ENCODE measurements at places on chromosomes 5 and 9.

DNA sequence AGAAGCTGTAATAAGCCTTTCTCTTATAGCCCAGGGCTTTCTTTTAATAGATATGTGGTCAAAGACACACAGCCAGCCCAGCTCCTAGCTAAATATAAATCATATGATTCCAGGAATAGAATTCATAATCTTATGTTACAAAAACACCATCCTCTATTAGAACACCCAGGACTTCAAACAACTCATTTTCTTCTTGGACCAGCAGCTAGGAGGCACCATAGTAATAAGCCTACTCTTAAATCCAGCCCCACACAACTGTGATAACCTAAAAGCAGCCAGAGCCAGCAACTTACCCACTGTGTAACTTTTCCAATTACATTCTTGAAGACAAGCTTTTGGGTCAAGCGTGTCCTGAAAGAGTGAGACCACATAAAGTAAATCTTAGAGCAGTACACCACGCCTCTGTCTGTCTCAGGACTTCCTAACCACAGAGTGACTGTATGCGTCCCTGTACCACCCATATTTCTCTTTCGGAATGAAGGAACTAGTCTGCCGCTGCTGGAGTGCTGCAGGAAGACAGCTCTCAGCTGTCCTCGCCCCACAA, 223.8 kb downstream of the TLE1 start:
- no peak for DNase-seq

DNA sequence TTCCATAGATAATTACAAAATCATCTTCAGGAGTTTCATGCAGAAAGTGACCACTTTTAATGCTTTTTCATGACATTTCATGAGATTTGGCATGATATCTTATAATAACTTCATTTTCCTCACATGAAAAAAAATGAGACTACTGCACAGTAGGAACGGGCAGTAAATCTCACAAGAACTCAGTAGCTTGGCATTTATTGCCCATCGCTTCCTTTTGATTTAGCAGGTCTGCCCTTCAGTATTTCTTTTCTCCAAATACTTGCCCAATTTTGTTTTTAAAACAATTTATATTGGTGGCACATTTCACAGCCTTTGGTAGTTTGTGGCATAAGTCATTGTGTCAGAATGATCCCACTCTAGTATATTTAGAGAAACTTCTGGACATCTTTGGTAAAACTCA, 711.8 kb upstream of the CHD1 start:
- DNase-seq: no peak

GRCh38 chr5:127664093-127664492, 15.2 kb downstream of the CTXN3 start:
- no peak for DNase-seq

- no peak for DNase-seq
These were observed 56.3 kb upstream of the DIRAS2 start for GRCh38 chr9:90698871-90699440.

DNA sequence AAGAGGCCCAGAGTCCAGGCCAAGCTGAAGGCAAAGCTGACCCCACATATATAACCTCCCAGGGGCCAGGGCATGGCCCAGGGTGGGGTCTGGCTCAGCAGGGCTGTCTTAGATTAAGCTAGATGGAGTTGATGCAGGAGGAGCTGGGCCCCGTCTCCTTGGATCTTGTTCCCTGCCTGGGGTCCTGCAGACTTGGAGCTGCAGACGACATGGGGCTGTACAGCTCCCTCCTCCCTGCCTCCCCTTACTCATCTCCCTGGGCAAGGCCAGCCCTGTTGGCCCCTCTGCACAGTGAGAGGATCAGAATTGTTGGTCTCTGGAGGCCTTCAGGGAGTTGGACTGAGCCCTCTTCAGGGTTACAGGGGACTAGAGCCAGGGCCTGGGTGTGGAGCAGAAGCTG, 134.9 kb downstream of the RGS3 start:
- DNase-seq: no peak

DNA sequence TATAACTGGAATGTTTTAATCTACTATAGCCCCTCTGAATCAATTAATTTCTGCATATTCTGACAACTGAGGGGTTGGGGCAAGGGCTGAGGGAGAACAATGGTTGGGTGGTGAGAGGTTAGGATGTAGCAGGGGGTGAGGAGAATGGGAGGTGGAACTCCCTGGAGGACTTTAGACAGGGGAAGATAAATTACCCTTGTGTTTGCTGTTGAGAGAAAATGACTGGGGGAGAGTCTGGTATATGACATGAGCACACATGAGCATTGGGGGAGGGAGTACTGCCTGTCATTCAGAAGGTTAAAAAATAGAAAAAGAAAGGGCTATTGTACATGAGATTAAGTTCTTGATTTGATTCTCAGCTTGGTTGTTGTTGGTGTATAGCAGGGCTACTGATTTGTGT, 37.2 kb upstream of the PAPPA start:
- no peak for DNase-seq

GRCh38 chr9:108217431-108218349, 638.1 kb downstream of the ACTL7B start:
- DNase-seq: no peak

GRCh38 chr9:127927201-127927987, 3.2 kb downstream of the PIP5KL1 start:
- peak; percentile 65 for DNase-seq

- DNase-seq: no peak
These were observed 29.6 kb upstream of the PITX1 start for GRCh38 chr5:135063511-135064234.

- DNase-seq: no peak
These were observed 101.5 kb downstream of the SPATA31D1 start for GRCh38 chr9:82090046-82090445.

- no peak for DNase-seq
These were observed 236.2 kb upstream of the ADRA1B start for GRCh38 chr5:159680095-159680494.

GRCh38 chr5:41435276-41435675, 75.1 kb downstream of the PLCXD3 start:
- DNase-seq: no peak

DNA sequence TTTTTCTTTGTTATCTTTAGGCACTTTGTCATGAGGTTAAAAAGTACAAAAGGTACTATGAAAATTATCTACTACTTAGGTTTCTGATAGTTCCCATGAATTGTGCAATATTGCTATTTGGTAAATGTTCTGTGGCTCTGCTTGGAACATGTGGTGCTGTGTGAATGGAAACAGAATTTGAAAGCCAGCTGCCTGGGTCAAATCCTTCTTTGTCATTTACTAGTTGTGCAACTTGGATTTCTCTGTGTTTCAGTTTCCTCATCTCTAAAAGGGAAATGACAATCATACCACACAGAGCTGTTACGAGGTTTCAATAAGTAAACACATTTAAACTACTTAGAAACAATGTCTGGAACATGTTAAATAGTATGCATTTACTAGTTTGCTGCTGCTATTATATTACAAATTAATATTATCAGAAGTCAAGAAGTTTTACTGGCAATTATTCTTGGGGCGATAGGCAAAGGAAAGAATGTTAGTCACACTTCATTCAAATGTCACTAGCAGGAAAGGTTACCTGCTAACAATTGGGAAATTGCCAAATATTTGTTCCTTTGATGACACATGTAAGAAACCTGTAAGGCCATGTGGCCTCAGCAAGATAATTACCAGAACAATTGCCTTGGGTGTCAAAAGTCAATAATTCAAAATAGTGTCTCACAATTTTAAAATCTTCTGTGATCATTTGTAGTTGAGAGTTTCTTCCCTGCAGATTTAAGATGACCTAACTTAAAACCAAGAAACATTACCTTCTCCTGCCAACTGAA, 184.8 kb downstream of the KIAA0825 start:
- DNase-seq: peak; percentile 4

GRCh38 chr5:15579193-15579990, 79.4 kb downstream of the FBXL7 start:
- DNase-seq: no peak

GRCh38 chr5:157993986-157994691, 135.2 kb upstream of the CLINT1 start:
- DNase-seq: no peak

DNA sequence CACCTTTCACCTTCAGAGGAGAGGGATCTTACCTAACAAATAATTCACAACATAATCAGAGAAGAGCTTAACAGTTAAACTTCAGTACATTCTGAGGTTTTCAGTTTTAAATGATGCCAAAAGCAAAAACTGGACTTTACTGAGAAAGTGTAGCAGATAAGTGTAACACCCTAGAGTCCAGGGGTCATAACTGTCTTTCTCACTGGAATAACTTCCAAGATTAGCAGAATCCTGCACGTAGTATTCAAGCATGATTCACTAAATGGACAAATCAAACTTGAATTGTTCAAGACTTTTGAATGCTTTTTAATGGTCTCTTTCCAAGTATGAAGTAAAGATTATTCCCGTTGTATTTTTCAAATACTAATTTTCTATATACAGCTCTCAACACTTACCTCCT, 180.1 kb upstream of the NREP start:
- no peak for DNase-seq

GRCh38 chr9:78030296-78030552, 1.4 kb downstream of the GNAQ start:
- peak; percentile 17 for DNase-seq

GRCh38 chr5:178277346-178277745, 44.7 kb upstream of the PHYKPL start:
- DNase-seq: no peak

GRCh38 chr9:115121181-115121580, 3.2 kb upstream of the TNC start:
- DNase-seq: no peak

GRCh38 chr9:129258124-129258822, 80.2 kb upstream of the IER5L start:
- DNase-seq: no peak

DNA sequence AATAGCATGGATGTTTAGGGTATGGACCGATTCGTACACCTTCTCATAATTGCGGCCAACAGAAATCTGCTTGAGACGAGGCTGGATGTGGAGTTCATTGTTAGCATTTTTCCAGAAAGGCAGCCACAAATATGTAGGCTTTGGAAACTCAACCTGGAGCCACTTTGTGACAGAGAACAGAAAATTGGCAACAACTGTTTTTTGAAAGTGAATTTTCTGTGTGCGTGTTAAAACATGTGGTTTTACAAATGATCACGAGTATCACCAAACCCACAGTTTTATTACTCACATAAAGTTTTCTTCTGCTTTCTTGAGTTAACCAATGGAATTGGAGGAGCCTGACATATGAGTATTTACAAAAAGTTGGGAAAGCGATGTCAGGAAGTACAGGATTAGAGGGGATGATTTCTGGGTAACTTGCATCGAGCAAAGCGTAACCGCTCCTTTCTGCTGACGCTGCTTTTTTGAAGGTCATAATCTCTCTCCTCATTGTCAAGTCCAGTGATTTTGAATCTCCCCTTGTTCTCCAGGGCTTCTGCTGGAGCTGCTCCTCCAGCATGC, 138.5 kb upstream of the TAF11L2 start:
- no peak for DNase-seq

DNA sequence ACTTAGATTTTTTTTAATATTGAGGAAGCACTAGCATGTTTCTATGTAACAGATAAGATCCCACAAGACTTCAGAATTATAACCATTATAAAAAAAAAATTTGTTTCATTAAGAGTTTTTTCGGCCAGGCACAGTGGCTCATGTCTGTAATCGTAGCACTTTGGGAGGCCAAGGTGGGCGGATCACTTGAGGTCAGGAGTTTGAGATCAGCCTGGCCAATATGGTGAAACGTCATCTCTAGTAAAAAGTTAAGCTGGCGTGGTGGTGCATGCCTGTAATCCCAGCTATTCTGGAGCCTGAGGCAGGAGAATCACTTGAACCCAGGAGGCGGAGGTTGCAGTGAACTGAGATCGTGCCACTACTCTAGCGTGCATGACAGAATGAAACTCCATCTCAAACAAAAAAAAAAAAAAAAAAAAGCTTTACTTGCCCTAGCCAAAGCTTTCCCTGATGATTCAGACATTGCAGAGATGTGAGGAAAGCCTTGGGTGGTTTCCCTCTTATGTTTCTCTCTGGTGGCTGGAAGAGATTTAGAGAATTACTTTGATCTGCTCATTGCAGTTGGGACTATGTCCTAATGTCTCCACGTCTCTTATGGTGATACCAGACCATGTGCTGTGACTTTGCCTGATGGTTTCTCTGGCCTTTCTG, 65.4 kb downstream of the EGFLAM start:
- DNase-seq: no peak

DNA sequence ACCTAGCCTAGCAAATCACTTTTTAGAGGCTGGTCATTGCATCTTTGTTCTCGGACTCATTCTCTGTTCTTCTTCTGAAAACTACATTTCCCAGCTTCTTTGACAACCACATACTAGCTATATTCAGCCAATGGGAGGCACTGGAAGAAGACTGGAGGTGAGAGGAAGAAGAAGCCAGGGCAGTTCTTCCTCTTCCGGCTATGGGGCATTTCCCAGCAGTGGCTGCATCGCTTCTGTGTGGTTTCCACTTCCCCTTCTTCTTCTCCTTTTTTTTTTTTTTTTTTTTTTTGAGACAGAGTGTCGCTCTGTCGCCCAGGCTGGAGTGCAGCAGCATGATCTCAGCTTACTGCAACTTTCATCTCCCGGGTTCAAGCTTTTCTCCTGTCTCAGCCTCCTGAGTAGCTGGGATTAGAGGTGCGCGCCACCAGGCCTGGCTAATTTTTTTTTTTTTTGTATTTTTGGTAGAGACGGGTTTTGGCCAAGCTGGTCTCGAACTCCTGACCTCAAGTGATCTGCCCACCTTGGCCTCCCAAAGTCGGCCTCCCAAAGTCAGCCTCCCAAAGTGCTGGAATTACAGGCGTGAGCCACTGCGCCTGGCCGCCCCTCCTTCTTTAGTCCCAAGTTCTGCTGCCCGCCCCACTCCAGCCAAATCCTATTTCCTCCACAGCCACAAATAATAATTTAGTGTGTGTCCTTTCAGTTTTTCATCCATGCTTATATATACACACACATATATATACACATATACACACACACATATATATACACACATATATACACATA, 6.9 kb upstream of the UBAP1 start:
- DNase-seq: no peak

DNA sequence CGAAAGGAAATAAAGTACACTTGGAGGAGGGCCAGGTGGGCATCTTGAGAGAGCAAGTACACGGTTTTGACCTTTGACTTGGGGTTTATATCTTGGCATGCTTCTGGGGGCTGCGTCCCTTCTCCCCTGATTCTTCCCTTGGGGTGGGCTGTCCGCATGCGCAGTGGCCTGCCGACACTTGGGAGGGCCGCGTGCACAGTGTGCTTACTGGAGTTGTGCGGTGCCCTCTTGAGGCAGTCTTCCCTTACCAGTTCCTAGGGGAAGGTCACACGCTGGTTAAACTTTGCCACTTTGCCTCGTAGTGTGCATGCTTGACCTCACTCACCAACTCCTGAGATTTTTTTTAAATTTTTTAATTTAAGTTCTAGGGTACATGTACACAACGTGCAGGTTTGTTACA, 4.3 kb upstream of the CLPTM1L start:
- no peak for DNase-seq

DNA sequence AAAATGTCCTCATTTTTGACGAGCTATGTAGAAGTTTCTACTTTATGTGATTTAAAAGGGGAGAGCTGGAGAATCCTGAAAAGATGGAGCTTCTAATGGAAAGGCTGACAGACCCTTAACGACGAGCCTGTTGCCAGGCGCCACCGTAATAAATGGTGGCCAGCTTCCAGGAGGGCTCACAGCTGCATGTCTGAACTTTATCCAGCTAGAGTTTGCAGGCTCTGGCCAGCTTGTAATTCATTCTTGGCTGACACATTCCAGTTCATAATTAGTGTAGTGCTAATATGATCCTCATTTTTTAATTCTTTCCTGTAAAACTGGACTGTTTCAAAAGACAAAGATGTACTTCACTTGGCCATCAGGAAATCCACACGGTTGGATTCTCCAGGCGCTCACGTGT, 246.7 kb downstream of the GAS1 start:
- peak; percentile 86 for DNase-seq

GRCh38 chr5:73940026-73940425, 314.0 kb downstream of the ARHGEF28 start:
- no peak for DNase-seq

- DNase-seq: no peak
These were observed 20.9 kb downstream of the RFK start for GRCh38 chr9:76373173-76373783.
